HT-29 (cell line): ENCODE measurements at places on chromosomes 4 and X.

DNA sequence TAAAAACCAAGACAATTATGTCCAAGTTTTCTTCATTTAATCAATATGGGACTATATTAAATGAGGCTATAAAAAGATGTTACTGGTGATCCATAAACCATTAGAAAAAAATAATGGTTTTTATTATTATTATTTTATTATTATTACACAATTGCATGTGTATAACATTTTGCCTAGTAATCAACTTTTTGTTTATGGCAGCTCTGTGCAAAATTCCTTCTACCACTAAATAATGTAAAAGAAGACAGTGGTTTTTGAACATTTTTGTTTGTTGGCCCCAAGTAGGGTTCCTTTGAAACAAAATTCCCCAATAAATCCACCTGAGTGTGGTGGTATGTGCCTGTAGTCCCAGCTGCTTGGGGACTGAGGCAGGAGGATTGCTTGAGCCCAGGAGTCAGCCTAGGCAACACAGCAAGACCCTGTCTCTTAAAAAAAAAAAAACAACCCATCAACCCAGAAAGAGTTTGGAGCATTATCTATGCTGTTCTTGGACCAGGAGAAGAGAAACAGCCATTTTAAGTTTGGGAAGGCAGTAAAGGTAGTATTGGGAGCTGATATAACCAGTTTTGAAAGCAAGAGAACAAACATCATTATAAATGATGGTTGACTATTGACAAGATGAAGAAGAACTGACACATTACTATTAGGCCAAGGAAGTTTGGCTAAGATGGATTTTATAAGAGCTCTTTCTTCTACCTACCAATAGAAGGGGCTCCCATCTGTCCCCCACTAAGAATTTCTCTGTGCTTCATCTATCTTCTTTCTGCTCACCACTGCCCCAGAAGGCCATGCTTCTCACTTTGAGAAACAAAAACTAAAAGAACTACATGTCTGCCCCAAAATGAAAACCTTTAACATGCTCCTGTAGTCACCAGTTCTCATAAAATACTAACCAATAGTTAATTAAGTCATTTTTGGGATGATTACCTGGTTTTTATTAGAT, 2.2 kb downstream of the TMEM156 start:
- DNase-seq = no peak

DNA sequence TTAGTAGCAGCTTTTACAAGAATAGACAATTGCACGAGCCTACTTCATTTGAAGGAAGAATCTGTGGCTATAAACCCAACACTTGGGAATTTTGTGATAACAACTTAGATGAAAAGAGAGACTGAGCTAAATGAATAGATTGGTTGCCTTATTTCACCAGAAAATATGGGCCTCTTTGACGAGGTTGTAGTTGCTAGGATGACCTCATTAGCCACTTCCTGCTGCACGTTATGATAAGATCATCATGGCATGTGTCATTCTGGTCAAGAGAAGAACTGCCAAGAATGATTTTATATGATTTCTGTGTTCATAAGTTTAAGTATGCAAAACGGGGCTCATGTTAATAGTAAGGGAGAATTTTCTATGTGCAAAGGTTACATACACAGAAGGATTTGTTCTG, 321.9 kb upstream of the GIMD1 start:
- peak; percentile 61 for DNase-seq

DNA sequence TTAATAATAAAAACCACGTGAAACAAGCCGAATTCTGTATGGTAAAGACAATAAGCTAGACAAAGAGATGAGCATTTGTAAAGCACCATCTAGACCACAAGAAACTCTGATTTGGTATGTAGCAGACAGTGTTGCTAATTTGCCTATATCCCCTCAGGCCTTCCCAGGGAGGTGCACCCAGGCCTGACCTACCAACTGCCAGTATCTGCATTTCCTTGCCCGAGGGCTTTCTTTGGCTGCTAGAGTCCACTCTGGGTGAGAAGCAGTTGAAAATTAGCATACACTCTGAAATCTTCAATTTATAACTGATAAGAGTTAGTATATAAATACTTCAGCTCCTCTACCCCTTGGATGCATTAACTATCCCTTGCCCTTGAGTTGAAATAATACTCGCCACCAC, 37.4 kb upstream of the IL1RAPL1 start:
- DNase-seq = no peak

DNA sequence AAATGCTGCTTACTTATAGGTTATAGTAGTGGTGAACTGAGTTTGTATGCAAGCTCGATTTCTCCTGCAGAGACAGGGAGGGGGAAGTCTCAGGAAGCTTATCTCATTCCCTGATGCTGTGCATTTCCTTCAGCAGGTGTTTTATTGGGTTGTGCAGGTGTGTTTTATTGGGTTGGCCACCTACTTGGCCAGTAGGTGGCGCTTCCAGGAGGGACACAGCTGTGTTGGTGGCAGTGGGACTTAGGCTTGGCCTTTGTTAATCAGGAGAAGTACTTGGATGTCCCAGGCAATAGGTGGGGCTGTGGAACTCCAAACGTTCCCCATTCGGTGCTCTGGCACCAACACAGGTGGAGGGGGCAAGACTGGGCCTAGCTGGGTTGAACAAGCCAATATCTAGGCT, 196.0 kb upstream of the DCAF8L1 start:
- DNase-seq = peak; percentile 69

DNA sequence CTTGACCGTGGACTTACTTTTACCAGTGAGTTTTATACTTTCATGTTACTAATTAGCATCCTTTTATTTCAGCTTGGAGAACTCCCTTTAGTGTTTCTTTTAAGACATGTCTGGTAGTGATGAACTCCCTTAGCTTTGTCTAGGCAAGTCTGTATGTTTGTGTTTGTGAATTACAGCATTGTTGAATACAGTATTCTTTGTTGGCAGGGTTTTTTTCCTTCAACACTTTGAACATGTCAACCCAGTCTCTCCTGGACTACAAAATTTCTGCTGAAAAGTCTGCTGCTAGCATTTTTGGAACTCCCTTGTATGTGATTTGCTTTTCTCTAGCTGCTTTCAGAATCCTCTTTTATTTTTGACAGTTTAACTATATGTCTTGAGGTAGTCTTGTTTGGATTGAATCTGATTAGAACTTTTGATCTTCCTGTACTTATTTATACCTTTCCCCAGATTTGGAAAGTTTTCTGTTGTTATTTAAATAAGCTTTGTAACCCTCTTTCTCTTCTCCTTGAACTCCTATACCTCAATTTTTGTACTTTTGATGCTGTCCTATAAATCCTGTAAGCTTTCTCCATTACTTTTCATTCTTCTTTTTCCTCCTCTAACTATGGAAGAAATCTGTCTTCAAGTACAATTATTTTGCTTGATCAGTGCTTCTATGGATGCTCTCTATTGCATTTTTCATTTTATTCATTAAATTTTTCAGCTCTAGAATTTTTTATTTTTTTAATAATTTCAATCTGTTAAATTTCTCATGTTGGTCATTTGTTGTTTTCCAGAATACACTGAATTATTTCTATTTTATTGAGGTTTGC, 14.1 kb downstream of the PAPSS1 start:
- no peak for DNase-seq

DNA sequence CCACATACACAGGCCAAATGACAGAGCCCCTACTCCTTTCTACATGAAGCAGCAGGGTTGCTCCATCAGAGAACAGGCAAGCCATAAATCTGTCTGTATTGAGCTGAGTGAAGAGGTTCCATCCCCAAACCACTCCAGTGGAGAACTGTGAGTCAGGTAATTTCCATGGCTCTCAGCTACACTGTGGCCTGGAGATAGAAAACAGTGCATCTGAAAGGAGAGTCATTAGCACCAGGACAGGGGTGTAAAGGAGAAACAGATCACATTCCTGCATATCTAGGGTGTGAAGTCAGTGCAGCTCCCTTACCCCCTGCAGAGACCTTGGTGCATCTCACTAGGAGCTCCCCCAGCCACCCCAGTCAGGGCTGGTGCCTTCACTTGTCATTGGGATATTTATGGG, 314.7 kb downstream of the CHIC1 start:
- DNase-seq = no peak

DNA sequence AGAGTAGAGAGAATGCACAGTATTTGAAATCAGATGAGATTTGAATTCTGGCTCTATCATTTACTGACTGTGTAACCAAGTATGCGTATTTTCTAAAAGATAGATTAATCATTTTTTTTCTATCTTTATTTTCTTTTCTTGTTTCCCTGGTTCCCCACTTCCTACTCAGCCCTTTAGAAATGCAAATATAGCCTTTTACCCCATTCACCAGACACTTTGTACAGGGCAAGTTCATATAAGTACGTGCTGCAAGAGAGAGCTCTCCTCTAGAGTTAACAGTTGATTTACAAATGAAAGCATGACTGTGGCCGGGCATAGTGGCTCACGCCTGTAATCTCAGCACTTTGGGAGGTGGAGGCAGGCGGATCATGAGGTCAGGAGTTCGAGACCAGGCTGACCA, 17.8 kb upstream of the TDO2 start:
- no peak for DNase-seq

GRCh38 chr4:150950657-150951288, 64.3 kb downstream of the LRBA start:
- DNase-seq = no peak

- no peak for DNase-seq
Observed at GRCh38 chr4:164892018-164892417, 15.0 kb downstream of the APELA start.

GRCh38 chr4:44629280-44629866, 22.1 kb downstream of the YIPF7 start:
- DNase-seq = peak; percentile 80

DNA sequence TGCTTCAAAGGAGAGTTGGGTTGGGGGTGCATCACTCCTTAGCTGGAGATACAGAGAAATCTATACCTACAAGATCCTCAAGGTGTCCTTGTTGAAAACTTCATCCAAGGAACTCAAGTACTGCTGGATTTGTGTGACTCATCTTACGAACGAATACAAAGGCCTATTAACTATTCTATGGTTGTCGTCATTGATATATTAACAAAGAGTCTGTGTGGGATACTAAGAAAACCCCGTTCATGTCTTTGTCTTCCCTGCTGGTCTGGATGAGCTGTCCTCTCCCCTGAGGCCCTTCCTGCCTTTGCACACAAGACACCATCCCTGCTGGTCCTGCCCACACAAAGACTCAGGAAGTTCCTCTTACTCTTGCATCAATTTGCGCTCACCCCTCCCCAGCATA, 54.9 kb upstream of the IRF2 start:
- no peak for DNase-seq

- DNase-seq = no peak
Observed at GRCh38 chr4:142081025-142081424, 444.6 kb downstream of the IL15 start.

DNA sequence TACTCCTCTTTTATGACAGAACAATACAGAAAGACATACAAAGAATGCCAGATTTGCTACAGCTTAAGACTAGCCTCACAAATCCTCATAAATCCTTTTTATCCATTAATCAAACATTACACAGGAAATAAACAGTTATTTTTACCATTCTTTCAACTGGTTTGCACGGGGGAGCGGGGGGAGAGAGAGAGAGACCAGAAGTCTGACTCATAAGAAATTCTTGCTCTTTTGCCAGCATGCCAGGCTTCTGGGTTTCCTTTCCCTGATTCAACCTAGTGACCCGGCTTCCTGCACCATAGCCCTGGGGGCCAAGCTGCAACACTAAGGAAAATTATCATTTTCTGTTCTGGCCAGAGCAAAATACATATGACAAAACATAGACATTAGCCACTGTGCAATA, 6.8 kb upstream of the RRAGB start:
- peak; percentile 65 for DNase-seq

DNA sequence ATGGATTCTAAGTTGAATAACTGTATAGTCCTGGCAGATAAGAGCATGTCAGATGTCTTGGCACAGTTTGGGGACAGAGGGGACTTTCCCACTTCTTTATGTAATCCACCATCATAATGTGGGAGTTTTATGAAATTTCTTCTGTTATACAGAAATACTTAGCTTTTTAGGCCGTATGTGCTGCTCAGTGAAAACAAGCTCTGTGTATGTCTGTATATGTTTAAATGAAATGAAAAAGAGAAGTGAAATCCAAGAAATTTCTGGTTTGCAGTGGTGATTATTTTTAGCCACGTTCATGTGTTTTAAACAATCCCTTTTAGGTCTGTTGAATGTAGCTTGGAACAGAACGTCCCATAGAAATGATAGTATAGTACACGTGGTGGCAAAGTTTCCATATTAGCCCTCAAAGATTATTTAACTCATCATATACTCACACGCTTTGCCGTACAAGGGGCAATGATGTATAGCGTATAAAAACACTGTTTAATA, 41.0 kb downstream of the GAB1 start:
- DNase-seq = no peak

DNA sequence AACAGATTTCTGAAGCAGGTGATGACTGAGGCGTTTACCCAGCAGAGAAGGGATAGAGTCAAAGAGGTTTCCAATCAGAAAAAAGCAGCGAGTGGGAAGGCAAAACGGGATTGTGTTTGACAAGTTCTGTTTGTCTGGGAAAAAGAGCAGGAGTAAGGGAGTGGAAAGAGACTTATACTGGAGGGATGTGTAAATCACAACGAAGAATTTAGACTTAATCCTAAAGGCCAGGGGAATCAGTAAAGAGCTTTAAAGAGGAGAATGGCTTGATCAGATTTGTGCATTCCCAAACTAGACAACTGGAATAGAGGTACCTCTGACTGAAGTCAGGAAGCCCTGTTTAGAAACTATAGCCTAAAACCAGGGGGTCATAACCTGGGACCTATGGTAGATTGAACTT, 31.5 kb upstream of the LRBA start:
- no peak for DNase-seq

- DNase-seq = no peak
Observed at GRCh38 chr4:81506731-81507130, 35.0 kb upstream of the RASGEF1B start.

DNA sequence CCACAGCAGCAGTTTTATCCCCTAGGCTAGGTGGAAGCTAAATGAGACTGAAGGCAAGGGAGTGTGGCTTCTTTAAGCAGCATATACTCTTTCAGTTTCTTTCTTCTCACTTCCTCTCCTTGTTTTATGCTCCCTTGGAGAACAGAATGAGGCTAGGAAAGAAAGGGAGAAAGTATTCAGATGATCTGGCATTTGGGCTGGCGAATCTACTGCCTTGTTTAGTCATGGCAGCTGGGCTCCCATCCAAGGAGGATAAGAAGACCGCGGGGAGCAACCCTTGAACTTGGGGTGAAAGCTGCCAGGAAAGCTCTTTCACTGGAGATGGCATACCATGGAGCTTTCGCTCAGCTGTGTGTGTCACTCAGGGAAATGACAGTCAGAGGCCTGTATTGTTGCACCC, 72.1 kb downstream of the ARHGEF38 start:
- DNase-seq = peak; percentile 61

GRCh38 chr4:59748433-59748832, 1451.7 kb upstream of the ADGRL3 start:
- DNase-seq = no peak
